Stimulated activated CD8-positive, alpha-beta memory T cell treated with anti-CD3 and anti-CD28 coated beads, Interleukin-7, amount 100 ng/mL, for 4 hours (primary cell): ENCODE measurements at places on chromosomes 3 and 15.

GRCh38 chr3:27380433-27381357 lies 11.5 kb upstream of the NEK10 start:
- no peak for DNase-seq

DNA sequence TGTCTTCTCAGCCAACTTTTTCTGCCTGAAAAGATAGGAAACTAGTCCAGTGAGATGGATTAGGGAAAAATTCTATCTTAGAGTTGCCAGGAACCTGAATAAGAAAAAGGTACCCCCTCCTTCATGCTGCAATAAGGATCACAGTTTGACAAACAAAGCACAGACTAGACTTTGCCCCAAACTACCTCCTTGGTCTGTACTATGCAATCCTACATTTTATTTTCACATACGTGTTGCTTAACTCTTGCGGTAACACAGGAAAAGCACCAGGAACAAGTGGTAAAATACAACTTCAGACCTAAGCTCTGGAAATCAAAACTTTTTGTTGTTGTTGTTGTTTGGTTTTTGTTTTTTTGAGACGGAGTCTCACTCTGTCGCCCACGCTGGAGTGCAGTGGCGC lies 11.3 kb upstream of the IL12A start:
- no peak for DNase-seq

GRCh38 chr3:46460051-46460450 lies 4.7 kb downstream of the LTF start:
- no peak for DNase-seq

GRCh38 chr15:81085213-81085612 lies 48.9 kb upstream of the CFAP161 start:
- no peak for DNase-seq

DNA sequence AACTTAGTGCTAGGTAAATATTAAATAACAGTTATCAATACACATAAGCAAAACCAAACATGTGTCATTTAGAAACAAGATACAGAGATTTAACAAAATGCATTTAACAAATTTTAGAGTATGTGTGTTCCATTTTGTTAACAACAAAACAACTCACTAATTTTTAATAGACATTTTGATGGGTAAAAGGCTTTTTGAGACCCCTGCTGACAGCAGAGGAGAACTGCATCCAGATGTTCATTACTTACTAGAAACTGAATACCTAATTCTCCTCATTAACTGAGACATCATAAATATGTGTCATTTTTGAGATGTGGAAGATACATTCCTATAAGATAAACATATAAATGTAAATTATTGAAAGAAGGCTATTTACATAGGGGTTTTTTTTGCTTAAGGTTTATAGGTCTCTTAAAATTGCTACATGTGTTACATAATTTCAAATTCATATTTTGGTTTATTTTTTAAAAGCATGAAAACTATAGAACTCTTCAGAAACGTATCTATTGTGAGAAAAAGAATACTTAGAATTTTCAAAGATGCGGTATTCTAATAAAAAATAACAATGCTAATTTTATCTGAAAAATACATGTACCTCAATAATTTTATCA lies 1009.8 kb downstream of the TUSC7 start:
- no peak for DNase-seq

- DNase-seq = no peak
Measured at GRCh38 chr3:100110162-100110561, 4.1 kb downstream of the FILIP1L start.

DNA sequence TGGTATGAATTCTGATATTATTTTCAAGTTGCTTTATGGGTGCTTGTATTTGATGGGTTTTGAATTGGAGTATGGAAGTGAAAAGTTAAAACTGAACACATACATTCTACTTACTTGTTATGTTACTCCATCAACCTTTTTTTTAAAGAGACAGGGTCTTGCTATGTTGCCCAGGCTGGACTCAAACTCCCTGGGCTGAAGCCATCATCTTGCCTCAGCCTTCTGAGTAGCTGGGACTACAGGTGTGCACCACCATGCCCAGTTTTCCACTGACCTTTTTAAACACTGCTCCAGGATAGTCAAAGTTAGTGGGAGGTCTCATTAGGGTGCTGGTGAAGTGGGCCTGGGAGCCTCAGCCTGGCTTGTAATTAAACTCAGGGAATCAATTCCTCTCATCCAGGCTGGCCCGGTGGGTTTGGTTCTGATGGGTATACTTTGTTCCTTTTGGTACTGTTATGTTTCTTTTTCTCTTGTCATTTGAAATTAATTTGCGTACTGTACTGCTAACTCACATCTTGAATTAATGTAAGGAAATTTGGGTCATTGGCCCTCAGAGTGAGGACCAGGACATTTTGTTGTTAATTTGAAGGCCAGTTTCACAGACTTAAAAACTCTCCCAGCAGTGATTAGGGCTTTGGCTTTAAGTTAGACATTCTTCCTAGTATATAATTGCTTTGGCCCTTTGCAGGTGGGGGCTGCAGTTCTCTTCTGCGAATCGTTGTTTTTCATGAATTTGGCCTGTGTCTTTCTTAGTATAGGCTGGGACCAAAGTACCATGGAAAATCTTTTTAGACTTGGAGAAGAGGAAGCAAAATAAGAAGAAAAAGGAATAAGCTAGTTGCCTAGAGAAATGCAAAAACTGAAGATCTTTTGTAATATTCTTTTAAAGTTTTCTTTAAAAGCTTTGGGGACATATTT lies 66.9 kb downstream of the FNDC3B start:
- DNase-seq = no peak

DNA sequence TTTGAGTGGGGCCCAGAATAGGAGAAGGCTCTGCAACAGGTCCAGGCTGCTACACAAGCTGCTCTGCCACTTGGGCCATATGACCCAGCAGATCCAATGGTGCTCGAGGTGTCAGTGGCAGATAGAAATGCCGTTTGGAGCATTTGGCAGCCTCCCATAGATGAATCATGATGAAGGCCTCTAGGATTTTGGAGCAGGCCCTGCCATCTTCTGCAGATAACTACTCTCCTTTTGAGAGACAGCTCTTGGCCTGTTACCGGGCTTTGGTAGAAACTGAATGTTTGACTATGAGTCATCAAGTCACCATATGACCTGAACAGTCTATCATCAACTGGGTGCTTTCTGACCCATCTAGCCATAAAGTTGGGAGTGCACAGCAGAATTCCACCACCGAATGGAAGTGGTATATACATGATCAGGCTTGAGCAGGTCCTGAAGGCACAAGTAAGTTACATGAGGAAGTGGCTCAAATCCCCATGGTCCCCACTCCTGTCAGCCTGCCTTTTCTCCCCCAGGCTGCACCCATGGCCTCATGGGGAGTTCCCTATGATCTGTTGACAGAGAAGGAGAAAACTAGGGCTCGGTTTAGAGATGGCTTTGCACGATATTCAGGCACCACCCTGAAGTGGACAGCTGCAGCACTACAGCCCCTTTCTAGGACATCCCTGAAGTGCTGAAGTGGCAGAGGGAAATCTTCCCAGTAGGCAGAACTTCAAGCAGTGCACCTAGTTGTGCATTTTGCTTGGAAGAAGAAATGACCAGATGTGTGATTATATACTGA lies 971.4 kb downstream of the MCTP2 start:
- no peak for DNase-seq

DNA sequence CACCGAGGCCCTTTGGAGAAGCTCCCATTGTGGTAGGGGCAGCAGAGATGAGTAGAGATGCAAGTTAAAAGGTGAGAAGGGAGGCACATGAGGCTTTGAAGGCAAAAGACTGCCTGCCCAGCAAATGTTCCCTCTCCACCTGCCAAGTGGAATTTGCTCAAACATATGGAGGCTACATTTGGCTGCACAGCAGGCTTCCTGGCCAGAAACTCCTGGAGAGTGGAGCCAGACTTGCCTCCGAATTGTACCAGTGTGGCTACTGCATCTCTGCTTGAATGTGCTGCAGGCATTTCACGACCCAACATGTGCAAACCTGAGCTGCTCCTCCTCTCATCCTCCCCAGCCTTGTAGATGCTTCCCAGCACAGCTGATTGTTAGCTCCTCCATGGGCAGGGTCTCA lies 229.2 kb downstream of the ZNF621 start:
- no peak for DNase-seq

GRCh38 chr3:122299872-122300460 lies 25.1 kb upstream of the CSTA start:
- DNase-seq = no peak

DNA sequence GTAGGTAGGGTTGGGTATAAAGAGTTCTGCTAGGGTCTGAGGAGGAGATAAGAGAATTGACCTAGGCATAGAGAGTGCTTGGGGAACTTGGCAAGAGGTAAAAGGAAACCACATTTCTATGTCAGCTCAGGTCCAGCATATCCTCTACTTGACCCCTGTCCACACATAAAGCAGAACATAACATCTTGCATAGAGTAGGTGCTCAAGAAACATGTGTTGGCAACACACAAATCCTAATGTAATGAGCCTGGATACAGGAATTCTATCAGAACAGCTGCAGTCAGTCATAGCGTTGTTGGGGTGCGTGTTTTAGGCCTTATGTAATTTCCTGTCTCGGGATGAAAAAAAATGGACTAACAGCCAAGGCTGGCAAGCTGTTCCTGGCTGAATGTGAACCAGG lies 35.0 kb upstream of the PLCL2 start:
- no peak for DNase-seq

DNA sequence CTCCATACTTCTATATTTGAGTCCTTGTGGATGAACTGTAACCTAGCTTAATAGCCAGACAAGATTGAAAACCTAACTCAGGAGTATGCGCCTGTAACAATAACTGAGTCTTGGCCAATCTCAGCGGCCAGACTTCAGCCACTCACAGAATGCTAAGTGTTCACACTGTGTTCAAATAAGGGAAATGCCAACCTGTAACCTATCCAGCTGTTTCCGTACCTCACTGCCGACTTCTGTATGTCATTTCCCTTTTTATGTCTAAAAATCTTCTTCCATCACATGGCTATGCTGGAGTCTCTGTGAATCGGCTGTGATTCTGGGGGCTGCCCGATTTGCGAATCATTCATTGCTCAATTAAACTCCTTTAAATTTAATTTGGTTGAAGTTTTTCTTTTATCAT lies 169.2 kb downstream of the NFKBIZ start:
- DNase-seq = no peak

DNA sequence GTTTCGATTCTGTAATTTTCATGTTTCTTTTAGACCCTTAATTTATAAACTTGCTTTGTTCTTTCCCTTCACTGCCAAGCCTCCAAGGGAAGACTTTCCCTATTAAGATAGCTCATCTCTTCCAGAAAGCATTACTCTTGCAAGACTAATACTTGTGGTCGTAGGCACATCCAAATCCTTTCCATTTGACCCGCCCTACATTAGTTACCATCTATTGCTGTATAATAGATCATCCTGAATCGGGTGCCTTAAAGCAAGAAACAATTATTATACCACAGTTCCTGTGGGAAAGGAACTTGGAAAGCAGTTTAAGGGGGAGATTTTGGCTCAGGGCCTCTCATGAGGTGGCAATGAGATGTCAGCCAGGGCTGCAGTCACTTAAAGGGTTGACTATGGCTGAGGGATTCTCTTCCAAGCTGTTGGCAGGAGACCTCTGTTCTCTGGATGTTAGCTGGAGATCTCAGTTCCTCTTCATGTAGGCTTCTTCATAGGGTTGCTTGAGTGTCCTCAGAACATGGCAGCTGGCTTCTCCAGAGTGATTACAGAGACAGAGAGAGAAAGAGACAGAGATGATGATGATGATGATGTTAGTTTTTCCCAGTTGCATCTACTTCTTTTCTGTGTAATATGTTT lies 570.4 kb upstream of the TGFBR2 start:
- DNase-seq = no peak

DNA sequence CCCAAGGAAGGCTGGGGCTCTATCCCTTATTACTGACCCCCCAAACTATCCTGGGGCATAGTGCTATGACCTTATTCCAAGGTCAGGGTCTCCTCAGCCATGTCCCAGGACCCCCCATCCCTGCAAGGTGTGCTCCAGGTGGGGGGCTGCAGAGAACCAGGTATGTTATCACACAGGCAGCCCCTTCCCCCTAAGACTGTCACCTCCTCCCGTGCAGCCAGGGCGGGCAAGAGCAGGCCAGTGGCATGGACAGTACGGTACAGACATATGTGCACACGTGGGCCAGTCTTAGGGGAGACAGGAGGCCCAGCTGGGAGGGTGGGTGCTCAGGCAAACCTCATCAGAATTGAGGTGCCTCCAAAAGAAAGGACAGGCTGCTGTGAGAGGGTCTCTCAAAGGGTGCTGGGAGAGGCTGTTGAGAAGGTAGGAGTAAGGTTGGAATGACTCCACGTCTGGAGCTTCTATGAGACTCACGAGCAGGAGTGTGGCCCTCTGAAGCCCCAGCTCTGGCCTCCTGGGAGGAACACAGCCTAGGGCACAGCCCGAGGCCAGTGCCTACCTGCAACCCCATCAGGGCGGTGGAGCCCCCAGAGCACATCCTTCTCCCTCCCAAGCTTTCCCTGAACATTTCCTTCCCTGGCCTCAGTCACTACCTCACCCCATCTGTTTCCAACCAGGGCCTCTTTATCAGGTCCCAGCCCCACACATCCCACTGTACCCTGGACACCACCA lies 1.7 kb upstream of the COL7A1 start:
- no peak for DNase-seq

DNA sequence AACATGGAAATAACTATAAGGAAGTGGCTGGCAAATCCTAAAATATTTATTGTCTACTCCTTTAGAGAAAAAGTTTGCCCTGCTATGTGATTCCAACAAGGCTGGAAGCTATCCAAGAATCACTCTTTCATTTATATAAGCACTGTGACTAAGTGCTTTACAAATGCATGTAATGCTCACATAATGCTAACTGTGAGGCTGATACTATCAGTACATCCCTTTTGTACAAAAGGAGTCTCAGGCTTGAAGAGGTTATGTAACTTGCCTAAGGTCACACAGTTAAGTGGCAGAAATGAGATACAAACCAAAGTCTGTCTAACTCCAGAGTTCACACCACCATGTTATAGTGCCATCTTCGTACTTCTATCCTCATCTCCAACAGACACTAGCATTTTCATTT lies 17.0 kb downstream of the TOPBP1 start:
- no peak for DNase-seq

GRCh38 chr3:177157492-177157891 lies 39.8 kb downstream of the TBL1XR1 start:
- no peak for DNase-seq

GRCh38 chr3:150985711-150986110 lies 13.2 kb upstream of the CLRN1 start:
- DNase-seq = no peak

- no peak for DNase-seq
Measured at GRCh38 chr3:186362988-186363387, 954 bp upstream of the DGKG start.
